ENCODE measurements at places on chromosomes 11 and 22. TPM values are rescaled to one million over a fixed set of nuclear protein-coding genes. Genes with fewer than 3 reads are reported as not detected.

TSKU gene
- 3.6 TPM for total RNA-seq

KIRREL3 gene
- 40.1 TPM for total RNA-seq

GRCh38 chr11:70423523-70424505 lies 25.5 kb downstream of the CTTN start:
- DNase-seq: no peak

DNA sequence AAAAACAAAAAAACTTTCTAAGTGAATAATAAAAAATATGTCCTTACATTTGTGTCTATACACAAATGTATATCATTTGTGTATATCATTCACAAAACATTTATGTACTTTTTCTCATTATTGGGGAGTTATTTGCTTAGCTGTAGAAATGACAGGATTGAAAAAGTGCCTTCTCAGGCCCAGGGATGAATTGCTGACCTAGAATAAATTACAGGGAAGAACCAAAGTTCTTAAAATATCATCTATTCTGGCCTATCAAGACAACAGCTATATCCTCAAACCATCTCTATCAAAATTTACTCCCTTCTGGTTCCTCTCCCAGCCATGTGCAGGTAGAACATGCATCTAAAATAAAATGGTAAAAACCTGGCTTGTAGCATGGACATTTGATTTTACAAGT lies 1.9 kb upstream of the RAB6A start:
- no peak for DNase-seq

- DNase-seq: no peak
Measured at GRCh38 chr11:33804471-33804870, 30.2 kb upstream of the FBXO3 start.

OR52B4 gene
- not detected for total RNA-seq

DNA sequence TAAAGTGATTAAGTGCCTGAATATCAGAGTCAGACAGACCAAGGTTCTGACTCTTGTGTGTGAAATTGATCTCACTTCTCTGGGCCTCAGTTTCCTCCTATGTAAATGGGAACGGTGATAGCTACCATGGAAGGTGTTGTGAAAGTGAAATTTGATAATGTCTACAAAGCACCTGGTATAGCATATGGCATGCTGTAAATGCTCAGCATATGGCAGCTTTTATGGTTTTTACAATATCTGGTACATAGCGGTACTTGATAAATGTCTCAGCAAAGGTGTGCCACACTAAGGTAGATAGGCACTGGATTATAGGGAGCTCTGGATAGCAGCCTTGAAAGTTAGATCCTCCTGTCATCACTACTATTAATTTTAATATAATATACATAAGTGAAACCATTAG lies 19.9 kb downstream of the POU2AF2 start:
- no peak for DNase-seq

DNA sequence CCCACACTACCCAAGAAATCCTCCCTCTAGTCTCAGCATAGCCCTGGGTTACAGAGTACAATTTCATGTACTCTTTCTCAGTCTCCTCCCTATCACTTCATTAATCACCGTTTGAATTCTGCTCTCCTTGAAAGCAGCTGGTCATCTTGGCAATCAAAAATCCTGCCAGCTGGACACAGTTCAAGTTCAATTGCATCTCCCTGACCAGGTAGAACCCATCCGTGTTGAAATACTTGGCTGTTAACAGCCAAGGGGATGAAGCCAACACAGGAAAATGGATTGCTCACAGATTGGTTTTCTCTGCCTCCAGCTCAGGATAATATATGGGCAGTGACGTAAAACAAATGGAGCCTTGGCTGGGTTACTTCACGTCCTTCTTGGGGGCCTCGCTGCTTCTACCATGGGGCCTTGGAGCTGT lies 55.1 kb upstream of the GRK3 start:
- DNase-seq: no peak

- DNase-seq: no peak
Measured at GRCh38 chr11:123778511-123778910, 24.2 kb upstream of the OR6X1 start.

RIMBP3B gene
- total RNA-seq: not detected

KCNQ1 gene
- 3.0 TPM for total RNA-seq

DNA sequence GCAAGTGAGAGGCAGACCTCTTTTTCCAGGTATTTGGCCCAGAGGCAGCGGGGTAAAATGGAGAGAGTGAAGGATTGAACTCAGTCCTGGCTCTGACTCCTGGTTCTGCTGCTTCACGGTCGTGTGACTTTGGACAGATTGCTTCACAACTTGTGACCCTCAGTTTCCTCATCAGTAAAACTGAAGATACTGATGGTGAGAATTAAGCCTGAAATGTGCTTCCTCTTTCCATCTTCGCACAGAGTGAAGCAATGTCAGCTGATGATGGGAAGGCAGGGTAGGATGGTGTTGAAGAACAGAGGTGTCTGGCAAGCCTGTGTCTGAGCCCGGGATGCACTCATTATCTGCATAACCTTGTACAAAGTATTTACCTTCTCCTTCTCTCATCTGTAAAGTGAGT lies 59.0 kb downstream of the UBASH3B start:
- DNase-seq: no peak

GRCh38 chr11:73965076-73965763 lies 14.4 kb downstream of the DNAJB13 start:
- no peak for DNase-seq

GRCh38 chr22:37681556-37682049 lies 4.5 kb upstream of the NOL12 start:
- DNase-seq: peak; percentile 58

PHLDB1 gene
- total RNA-seq: 363 TPM

GRCh38 chr11:73996161-73996747 lies 12.6 kb downstream of the UCP3 start:
- DNase-seq: no peak
